ENCODE measurements at places on chromosomes 1 and 21. TPM values are rescaled to one million over a fixed set of nuclear protein-coding genes. Genes with fewer than 3 reads are reported as not detected.

The KPRP gene
- total RNA-seq: not detected

The TRIM33 gene
- 57.4 TPM for total RNA-seq

The VSIG8 gene
- not detected for total RNA-seq

The CR1L gene
- total RNA-seq: not detected

The RIMS3 gene
- 1.00 TPM for total RNA-seq

The OR2T35 gene
- not detected for total RNA-seq

The PROX1 gene
- 0.36 TPM for total RNA-seq
